Activated CD8-positive, alpha-beta memory T cell treated with anti-CD3 and anti-CD28 coated beads, Interleukin-2, amount 50 U/mL, for 48 hours (primary cell): ENCODE measurements at places on chromosomes 2 and 18.

GRCh38 chr18:34729264-34729663, 19.2 kb downstream of the DTNA start:
- DNase-seq: no peak

DNA sequence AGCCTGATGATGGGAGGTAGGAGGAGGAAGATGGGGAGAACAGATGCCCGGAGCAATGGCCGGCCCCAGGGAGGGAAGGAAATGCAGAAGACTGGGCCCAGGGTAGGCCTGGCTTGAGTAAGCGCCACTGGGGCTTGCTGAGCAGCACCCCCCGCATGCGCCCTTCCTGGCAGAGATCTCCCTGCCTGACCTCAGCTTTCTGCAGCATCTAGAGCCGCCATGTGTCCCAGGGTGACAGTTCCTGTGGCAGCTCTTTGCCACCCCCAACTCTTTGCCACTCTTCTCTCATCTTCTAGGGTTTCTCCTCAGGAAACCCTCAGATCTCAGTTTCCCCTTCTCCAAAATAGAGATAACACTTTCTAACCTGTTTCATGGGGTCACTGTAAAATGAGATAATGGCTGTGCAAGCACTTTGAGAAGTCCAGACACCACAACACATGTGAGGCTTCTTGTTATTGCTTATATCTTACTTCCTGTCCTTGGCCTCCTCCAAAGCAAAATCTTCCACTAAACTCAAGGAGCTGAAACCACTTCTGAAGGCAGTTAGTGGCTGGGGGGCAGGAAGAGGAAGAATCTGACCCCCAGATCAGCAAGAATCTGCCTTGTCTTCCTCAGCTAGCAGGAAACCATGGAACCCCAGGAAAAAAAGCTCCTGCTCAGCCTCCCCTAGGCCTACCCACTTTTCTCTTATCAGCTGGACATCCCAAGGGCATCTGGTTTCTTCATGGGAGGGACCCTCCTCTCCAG, 64.9 kb downstream of the EPAS1 start:
- DNase-seq: no peak

GRCh38 chr18:32427084-32427900, 43.4 kb downstream of the GAREM1 start:
- DNase-seq: no peak

GRCh38 chr2:114698520-114698919, 256.1 kb downstream of the DPP10 start:
- no peak for DNase-seq

DNA sequence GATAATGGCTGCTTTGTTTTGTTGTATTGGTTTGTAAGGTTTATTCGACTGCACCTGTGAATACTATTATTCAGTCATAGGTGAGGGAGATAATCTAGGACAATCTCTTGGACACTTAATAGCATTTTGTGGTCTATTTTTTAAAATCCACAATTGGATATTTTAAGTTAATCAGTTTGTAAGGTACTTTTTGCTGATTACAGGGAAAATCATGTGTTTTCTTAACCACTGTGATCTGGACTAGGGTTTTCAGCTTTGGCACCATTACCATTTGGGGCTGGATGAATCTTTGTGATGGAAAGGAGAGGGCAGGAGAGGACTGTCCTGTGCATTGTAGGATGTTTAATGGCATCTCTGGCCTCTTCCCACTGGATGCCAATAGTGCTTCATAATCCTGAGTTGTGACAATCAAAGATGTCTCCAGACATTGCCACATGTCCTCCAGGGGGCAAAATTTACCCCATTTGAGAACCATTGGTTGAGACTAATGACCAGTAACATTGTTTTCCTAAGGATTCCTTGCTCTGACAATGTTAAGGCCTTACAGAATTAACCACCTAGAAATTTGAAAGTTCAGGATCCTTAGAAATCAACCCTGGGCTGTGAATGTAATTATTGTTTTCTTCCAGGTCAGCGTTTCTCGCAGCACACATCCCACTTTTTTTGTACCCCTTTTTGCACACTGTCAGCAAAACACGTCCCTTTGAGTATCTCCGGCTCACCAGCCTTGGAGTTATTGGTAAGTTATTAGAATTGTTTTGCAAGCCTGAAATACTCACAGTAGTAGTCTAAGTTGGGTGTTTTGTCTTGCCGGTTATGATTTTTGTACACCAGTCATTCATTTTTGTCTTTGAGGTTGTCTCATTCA, 15.6 kb downstream of the CNOT9 start:
- no peak for DNase-seq

DNA sequence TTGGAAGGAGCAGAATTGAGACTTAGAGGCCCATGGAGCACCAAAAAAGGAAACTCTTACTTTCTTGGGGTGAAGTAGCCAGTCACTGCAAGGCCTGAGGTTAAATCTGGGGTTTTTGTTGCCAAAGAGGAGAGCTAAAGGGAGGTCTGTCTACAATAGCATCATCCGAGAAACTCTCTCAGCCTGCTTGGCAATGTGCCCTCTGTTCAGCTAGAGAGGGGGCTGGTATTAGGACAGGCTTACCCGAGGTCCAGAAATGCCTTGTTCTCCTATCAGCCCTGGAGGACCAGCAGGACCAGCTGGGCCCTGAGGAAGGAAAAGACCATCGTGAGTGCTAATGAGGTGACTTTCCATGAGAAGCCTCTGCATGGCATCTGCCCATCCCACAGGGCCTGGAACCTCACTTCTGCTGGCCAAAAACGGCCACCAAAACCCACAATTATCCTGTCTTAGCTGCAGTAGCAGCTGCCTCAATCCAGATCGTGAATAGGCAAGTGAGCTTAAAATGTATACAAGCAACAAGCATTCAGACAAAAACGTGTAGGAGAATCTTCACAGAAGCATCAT, 61.6 kb downstream of the COL6A3 start:
- peak; percentile 35 for DNase-seq

GRCh38 chr18:78431606-78432005, 548.0 kb upstream of the SALL3 start:
- no peak for DNase-seq

DNA sequence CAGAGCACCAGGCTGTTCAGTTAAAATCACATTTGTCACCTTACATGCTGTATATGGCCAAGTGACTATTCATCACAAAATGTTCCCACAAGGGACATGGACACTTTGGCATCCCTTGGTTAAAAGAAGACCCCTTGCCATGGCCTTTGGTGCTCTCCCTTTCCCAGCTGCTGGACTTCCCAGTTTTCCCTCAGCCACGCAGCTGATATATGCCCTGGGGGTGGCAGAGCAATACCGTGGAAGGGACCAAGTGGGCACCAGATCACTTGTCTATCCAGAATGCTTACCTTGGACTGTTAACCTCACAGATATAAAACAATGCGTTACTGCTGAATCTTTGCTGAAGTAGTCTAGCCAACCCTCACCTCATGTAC, 35.3 kb downstream of the PAIP2B start:
- no peak for DNase-seq

DNA sequence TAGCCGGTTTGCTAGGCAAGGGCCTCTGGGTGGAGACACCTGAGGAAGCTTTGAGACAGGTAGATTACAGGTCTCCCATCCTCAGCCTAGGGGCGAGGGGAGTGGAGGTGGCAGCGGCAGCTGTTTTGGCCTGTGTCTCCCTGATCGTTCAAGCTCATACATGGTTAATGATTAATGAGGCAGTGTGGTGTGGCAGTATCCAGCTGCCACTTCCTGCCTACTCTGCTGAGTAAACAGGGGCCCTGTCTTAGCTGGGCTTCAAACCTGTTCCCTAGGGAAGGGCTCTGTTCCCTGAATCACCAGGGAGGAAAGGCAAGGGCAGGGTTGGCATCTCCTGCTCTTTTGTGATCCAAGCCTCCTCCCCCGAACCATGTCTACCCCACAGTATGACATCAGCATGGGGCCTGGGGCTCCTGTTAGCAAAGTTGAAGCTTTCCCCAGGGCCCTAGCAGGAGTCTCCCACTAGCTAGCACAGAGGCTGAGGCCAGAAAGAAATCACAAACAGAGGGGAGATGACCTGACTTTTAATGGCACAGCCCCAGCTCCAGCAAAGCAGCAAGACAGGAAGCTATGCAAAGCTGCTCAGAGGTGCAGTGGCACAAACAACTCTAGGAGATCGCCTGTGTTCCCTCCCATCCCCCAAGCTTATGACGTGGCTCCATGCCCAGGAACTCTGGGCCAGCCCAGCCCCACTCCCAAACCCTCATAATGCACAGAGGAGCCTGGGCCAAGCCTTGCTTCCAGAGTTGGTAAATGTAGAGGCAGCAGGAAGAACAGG, 3.7 kb upstream of the TUBA4B start:
- DNase-seq: peak; percentile 63

DNA sequence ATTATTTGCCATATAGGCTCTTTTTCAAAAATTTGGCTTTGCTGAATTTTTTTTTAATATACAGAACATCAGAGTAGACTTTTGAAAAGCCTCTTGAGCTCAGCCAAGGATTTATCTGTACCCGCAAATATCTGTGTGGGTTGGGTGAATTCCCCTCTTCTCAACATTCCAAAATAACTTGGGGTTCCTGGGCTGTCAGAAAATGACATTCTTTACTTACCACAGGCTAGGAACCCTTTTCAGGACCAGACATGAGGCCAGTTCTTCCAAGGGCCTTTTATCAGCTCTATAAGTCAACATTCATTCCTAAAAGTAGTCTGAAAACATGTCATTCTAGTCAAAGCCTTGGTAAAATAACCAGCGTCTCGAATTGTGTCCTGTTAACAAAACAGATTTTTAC, 28.8 kb upstream of the FEZ2 start:
- DNase-seq: no peak

DNA sequence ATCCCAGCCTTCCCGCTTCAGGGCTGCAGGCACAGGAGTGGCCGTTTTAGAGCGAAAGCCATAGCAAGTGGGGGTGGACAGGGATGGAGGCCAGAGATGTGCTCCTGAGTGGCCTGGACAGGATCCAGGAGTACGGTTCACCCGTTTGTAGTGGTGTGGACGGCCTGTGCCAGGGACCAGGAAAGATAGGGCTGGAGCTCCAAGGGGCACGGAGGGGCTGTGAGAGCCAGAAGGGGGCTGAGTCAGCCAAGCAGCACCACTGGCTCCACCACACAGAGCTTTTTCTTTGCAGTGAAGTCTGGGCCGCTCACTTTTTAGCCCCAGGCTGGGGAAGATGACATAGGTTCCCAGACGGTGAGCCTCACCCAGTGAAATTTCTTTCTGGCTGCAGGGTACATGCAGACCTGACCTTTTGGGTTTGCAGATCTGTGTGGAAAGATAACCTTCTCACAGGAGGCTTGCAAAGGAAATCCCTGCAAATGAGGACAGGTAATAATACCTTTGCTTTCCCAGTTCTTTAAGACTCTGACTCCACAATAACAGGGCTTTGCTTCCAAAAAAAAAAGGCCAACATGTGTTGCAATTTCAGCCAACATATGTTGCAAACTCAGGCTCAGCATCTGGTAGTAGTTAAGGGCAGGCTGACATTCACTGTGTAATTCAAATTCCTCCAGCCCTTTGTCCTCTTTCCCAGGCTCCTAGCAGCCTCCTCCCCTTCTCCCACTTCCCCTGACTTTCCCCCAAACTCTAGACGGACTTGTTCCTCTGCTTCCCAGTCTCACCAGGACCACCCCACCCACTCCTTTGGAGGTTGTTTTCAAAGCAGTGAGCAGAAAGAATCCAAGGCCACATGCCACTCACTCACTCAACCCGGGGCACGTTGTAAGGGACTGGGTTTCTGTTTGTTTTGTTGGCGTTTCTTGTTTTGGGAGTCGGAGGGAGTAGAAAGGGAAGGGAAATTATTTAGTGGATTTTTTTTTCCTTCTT, 20.3 kb upstream of the LAPTM4A start:
- no peak for DNase-seq

DNA sequence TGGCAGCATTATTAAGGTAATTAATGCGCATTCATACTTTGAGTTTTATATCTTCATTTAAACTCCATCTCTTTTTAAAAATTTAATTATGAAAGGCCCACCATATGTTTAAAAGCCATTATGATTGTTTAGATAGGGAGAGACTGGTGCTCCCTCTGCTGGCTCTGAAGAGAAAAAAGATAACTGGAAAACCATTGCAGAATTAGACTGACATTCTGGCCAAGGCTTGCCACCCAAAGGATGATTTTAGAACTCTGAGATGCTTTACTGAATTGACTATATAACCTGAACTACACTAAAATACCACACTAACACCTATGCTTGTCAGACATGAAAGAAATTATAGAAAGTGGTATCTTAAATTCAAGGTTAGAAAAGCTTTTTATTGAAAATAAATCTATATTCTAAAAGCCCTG, 127.6 kb upstream of the SPOPL start:
- no peak for DNase-seq

GRCh38 chr2:33363325-33364298, 112.8 kb upstream of the RASGRP3 start:
- no peak for DNase-seq

DNA sequence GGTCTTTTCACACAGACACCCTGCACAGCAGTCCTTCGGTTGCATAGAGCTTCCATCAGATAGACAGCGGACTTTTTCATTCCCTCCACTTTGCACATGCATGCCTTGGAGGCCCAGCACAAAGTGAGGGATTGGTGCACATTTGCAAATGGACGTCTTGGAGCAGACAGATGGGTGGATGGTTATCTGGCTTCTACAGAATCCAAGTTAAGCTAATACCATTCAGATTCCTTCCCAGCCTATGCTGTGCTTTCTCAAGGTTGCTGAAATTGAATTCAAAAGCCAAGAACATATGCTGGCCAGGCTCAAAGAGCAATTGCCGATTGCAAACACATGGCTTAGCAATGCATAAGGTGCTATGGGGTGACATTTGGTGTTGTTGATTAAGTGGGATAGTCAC, 186.4 kb downstream of the VAPA start:
- no peak for DNase-seq

GRCh38 chr2:214695789-214696188, 113.7 kb downstream of the BARD1 start:
- no peak for DNase-seq

DNA sequence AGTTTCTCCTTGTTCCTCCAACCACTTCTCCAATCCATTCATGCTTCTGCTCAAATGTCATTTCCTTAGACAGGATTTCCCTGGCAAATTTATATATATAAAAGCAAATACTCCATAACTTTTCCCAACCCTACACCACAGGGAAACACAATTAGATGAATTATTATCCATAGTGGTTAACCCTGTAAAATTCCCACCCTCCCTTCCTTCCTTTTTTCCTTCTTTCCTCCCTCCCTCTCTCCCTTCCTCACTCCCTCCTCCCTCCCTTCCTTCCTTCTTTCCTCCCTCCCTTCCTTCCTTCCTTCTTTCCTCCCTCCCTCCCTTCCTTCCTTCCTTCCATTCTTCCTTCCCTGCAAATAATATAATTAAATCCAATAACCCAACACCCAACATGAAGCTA, 617.7 kb downstream of the IRS1 start:
- no peak for DNase-seq
